Motor neuron (in vitro differentiated cells): ENCODE measurements at places on chromosomes 16 and 17. TPM values are rescaled to one million over a fixed set of nuclear protein-coding genes. Genes with fewer than 3 reads are reported as not detected.

- ATAC-seq: no peak
These were observed 8.6 kb downstream of the TAF1C start for GRCh38 chr16:84178146-84178765.

DNA sequence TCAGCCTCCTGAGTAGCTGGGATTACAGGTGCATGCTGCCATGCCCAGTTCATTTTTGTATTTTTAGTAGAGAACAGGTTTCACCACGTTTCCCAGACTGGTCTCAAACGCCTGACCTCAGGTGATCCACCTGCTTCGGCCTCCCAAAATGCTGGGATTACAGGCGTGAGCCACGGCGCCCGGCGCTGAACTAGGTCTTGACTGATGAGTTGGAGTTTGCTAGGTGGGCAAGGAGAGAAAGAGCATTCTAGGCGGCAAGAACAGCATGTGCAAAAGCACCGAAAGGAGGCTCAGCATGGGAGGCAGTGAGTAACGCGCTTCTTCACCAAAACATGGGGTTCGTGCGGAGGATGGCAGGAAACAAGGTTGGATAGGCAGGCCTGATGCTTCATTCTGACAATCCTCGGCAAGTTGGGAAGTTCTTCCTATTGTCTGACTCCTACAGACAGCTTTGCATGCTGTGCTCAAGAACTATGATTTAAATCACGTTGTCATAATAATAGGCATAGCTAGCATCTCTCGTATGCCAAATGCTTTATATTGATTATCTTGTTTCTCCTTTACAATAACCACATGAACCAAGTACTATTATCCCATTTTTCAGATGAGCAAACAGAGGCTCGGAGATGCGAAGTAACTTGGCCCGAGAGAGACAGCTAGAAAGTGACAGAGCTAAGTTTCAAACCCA is 26.5 kb downstream of the NEUROD2 start:
- no peak for ATAC-seq

DNA sequence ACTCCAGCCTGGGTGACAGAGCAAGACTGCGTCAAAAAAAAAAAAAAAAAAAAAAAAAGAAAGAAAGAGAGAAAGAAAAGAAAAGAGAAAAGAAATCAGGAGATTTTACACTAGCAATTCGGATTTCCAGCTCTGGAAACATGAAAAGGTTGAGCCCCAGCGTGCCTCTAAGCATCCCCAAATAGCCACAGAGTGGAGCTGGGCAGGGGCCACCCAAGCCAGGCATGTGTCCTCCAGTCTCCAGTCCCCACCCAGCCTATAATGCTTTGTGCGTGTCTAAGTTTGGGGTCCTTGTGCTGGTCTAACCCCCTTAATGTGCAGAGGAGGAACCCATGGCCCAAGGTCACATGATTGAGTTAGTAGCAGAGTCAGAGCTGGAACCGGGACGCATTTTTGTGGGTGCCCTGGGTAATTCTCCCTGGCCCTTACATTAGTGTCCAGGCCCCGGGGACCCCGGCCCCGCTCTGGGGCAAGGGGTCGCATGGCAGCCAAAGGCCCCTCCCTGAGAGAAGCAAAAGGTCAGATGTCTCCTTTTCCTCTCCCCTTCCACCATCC is 19.9 kb downstream of the ADAM11 start:
- ATAC-seq: no peak

- ATAC-seq: no peak
These were observed 43.7 kb downstream of the COTL1 start for GRCh38 chr16:84574191-84574590.

The UBE2G1 gene
- total RNA-seq: 23.4 and 26.9 TPM in 2 replicates

The CCDC200 gene
- total RNA-seq: 3.6 and 5.1 TPM in 2 replicates

DNA sequence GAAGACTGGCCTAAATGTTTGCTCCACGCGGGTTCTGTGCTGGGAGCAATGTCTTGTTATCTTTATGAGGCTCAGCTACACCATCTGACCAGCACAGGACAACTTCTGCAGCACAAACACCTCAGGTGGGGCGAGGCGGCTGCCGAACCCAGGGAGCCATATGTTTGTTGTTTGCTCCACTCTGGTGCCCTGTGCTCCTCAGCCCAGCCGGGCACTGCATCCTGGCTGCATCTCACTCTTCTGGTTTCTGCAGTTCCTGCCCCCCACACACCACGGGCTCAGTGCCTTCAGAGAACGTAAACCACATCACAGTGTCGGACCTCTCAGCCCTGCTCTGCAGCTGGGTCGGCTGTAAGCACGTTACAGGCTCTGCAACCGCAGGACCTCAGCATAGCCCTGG is 32.4 kb downstream of the MXRA7 start:
- no peak for ATAC-seq

DNA sequence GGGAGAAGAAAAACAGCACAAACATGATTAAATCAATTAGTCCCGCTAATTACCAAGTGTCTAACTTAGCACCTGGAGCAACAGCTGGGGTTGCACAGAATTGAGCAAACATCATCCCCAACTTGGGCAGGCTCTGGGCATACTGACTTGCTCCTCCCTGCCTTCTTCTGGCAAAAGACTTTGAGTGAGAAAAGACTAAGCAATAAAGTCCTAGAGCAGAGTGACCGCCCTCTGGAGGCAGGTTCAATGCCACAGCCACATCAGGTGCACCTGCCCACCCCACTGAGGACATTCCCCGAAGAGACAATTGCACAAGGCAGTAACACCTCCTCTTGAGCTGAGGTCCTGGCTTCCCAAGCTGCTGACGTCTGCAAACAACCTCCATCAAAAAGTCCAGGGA is 358.3 kb downstream of the SOX9 start:
- no peak for ATAC-seq

- ATAC-seq: peak; percentile 49
These were observed 794 bp downstream of the TMEM235 start for GRCh38 chr17:78231991-78232858.

DNA sequence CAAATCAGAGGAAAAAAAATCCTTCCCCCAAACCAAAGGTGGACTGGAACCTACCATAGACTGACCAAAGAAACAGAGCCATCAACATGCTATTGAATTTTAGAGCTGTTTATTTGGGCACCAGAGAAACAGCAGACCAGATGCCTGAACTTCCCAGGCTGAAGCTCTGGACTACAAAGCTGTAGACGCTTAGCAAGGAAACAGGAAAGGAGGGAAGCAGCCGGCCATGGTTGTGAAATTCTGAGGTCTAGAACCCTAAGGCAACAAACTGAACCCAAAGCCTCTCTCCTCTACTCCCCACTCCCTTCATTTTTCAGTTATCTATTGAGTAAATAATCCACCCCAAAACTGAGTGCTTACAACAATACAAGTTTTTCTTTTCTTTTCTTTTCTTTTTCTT is 45.4 kb upstream of the MEIOC start:
- ATAC-seq: no peak

- no peak for ATAC-seq
These were observed 109.2 kb downstream of the CCT6B start for GRCh38 chr17:34851961-34852540.

- ATAC-seq: no peak
These were observed 14.5 kb downstream of the RHBDL3 start for GRCh38 chr17:32279891-32280716.

GRCh38 chr17:74579900-74580299 is 12.2 kb downstream of the CD300LD start:
- no peak for ATAC-seq

- no peak for ATAC-seq
These were observed 111.4 kb downstream of the SNX29 start for GRCh38 chr16:12087901-12088421.

The ARL5C gene
- total RNA-seq: 0.31 TPM in 1 of 2 replicates, not detected in the other

The GOSR2 gene
- total RNA-seq: 40.2 and 40.4 TPM in 2 replicates

The SNX20 gene
- 0.11 and 0.36 TPM in 2 replicates for total RNA-seq

The GNPTG gene
- 17.8 and 18.8 TPM in 2 replicates for total RNA-seq

DNA sequence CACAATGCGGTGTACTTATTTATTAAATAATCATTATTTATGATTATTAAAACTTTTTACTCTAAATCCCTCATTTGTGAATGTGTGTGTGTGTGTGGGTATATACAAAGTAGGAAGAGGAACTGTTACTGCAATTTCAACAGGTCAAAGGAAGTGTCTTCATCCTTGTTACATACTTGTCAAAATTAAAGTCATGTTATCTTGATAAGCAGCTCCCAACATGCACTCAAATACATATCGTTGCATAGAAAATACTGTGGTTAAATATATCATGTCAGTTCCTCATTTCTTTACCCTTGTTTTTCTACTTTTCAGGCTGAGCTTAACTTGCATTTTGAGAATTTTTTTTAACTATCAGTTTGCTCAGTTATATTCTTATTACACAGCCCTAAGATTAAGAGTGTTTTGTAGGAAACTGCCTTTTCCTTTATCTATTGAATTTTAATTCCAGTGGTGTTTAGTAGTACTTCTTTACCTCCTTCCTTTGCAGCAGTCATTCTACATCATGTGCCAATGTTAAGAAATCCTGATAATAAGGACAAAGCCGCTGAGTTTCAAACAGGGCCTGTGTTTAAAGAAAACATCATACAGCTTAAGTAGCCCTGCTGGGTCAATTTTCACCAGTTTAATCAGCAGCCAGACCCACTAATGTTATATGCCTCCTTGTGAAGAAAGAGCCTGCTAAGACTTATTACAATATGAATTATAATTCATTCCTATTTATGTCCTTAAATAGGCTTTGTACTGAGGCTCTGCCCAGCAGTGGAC is 7.2 kb downstream of the EFCAB5 start:
- ATAC-seq: no peak

DNA sequence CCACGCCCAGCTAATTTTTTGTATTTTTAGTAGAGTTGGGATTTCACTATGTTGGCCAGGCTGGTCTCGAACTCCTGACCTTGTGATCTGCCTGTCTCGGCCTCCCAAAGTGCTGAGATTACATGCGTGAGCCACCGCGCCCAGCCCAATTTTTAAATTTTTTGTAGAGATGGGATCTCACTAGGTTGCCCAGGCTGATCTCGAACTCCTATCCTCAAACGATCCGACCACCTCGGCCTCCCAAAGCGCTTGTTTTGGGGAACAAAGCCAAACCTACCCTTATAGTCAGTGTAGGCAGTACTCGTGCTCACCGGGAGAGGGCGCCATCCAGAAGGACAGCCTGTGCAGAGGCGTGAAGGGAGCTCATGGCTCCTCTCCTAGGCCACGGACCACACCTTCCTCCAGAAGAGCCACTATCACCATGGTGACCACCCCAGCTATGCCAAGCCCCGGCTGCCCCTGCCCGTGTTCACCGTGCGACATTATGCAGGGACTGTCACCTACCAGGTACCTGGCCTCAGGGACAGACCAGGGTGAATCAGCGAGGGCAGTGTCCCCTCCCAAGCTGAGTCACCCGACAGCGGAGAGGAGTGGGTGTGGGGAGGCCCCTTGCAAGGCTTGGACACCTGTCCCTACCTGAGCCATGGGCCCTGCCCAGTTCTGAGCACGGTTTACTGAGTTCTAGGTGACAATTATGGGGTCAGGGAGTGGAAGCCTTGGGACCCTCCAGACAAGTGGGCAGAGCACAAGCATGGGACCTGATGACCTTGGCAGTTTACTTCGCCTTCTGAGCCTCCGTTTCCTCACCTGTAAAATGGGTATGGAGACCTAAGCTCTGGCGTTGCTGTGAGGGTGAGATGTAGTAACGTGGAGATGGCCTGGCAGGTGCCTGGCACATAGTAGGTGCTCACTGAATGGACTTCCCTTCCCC is 13.7 kb downstream of the MYO15B start:
- ATAC-seq: peak; percentile 55

DNA sequence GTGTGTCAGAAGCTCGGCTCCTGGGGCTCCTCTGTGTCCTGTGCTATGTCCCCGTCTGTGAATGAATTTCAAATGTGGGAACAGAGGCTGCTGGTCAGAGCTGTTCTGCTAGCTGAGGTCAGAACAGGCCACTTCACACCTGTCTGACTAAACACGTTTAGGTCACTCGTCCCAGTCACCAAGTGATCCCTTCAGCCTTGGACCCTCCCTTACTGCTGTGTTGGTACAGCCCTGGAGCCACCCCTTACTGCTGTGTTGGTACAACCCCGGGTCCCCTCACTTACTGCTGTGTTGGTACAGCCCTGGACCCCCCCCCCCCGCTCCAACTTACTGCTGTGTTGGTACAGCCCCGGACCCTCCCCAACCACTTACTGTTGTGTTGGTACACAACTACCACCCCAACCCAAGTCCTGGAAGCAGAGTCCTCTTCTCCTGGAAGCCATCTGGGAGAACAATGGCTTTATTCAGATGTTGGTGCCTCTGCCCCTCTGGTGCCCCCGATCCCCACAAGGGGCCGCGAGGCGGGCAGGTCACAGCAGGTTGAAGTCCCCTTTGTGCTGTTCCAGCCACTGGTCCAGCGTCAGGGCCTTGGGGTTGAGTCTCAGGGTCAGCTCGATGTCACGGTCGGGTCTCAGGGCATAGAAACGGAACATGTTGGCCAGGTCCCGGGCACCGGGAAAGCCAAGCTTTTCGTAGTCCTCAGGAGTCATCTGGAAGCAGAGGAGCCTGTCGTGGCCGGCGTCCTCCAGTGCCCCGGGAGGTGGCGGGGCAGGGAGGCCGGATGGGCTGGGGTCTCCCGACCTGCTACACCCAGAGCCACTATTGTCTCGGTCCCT is 13.0 kb downstream of the NMRAL1 start:
- peak; percentile 54 for ATAC-seq

The SLC46A1 gene
- 10.5 and 12.2 TPM in 2 replicates for total RNA-seq

The HBA2 gene
- total RNA-seq: 2.4 and 3.2 TPM in 2 replicates

DNA sequence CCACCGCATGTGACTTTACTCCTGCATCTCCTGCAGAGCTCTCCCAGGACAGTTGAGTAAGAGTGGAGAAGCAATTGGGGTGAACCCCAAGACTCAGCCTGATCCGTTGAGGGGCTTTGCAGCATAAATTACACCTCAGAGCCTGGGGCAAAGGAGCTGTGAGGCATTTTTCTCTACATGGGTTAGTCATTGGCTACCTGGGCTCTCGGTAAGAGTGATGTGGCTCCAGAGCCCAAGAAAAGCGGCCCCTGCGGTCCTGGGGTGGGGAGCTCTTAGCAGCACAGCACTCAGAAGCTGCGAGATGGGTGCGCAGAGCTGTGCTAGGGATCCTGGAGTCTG is 40.4 kb upstream of the C16orf78 start:
- ATAC-seq: no peak

- ATAC-seq: peak; percentile 66
These were observed 3.4 kb upstream of the NTN3 start for GRCh38 chr16:2467528-2468232.

- no peak for ATAC-seq
These were observed 5.8 kb upstream of the MRPL58 start for GRCh38 chr17:75006653-75007052.

The EPX gene
- total RNA-seq: 0.36 and 0.52 TPM in 2 replicates

GRCh38 chr16:9362604-9363003 is 271.2 kb downstream of the HAPSTR1 start:
- no peak for ATAC-seq

- ATAC-seq: no peak
These were observed 743.6 kb downstream of the KCNJ2 start for GRCh38 chr17:70912716-70913485.

DNA sequence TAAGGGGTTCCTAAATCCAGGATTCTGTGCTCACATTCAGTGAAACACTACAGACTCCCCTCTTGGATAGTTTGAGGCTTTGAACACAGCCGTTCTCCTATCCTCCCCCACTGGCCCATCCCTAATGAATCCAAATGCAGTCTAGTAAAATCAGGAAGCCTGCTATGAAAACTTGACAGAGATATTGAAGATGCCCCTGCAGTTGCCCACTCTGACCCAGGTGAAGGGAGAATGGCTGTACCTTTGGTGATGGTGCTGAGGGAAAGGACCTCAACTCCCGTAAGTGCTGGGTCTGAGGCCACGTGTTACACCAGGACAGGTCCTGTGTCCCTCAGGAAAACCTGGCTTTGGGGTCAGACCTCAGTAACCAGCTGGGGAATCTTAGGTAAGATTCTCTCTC is 54.4 kb downstream of the SF3B3 start:
- no peak for ATAC-seq

GRCh38 chr16:70705056-70705455 is 19.2 kb upstream of the MTSS2 start:
- no peak for ATAC-seq

GRCh38 chr17:35154196-35155165 is 6.9 kb downstream of the UNC45B start:
- ATAC-seq: no peak

The SPECC1 gene
- 50.0 and 51.6 TPM in 2 replicates for total RNA-seq
